ENCODE measurements at places on chromosomes 2 and 18.
A peak's percentile ranks its signal among the peaks of the same experiment; 100 is the strongest.

DNA sequence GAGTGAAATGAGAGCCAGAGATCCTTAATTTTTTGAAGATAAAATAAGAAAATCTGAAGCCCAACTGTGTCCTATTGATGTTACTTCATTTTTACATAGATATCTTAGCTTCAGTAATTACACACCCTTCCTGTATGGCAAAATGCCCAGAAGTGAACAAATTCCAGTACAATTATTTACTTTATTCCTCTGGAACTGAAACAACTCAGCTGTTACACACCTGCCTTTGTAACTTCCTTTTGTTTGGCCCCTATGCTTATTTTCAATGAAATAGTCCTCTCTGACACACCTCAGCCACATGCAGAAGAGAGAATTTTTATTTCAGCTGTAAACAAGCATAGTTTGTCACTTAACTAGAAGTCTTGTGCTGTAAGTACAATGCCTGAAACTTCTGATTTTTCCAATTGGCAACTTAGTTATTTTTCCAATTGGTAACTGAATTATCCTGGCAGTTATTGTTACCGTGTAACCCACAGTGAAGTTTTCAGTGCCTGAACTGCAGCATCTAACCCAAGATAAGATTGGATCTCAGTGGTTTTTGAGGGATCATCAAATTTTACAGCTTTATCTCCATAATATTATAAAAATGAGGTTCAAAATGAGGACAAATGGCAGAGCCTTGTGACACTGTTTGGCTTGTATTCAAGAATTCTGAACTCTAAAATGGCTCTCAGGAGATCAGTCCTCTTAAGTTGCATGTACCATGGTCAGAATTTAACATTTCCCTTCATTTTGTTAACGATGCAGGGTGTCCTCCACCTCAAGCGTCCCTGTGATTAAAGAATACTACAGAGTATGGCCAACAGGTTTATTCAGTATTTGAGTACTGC lies 82.6 kb downstream of the PKP4 start:
- peak; percentile 12 for DNase-seq

DNA sequence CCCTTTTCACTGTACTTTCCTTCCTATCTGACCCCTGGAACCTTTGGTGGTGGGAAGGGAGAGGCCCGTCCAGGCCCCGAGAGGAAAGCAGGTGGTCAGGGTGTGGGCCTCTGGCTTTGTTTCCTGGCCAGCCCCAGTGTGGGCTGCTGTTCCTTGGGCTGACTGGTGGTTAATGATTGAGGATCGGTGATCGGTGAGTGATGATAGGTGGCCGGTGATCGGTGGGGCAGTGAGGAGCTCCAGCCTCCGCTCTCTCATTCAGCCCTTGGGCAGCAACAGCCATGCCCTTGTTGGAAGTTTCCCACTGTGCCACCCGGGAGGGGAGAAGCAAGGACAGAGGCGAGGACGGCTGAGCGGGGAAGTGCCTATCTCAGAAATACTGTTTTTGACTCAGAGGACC lies 7.3 kb downstream of the ACKR3 start:
- no peak for DNase-seq

GRCh38 chr2:138620431-138620830 lies 118.9 kb downstream of the SPOPL start:
- no peak for DNase-seq

GRCh38 chr18:47054369-47054768 lies 18.9 kb upstream of the ELOA2 start:
- DNase-seq = no peak

- no peak for DNase-seq
Observed at GRCh38 chr18:7879717-7880116, 312.6 kb downstream of the PTPRM start.

DNA sequence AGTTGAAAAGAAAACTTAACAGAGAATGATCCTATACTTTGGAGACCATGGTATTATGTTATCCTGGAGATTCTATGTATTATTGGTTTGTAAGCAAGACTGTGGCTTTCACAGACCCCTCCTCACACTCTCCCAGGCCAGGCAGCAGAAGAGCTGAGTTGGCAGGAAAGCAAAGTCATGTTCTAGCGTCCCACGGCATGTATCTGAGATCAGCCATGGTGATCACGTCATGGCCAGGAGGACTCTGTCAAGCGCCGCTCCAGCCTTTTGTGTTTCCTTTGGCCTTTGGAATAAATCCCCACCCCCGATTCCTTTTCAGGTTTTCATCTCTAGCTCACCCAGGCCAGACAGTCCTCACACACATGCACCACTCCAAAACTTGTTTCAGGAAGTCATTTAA lies 39.1 kb downstream of the LRRC30 start:
- DNase-seq = no peak

- no peak for DNase-seq
Observed at GRCh38 chr2:1628893-1629292, 115.4 kb downstream of the PXDN start.

- no peak for DNase-seq
Observed at GRCh38 chr2:58304843-58305242, 63.7 kb upstream of the FANCL start.

DNA sequence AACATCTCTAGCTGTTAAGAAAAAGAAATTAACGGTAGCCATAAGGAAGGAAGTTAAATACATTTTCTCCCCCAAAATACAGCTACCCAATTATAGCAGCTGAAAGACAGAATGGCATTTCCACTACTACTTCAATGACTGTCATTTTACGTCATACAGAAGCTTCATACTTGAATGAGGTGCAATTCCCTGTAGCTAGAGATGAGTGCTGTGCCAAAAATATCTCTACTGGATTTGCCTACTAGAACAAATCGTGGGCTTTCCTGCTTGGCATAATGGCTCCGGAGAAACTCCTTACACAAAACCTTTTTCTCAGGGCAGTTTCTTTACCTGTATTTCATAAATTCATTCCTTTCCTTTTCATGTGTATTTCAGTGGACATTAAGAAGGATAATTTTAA lies 36.3 kb upstream of the NRXN1 start:
- DNase-seq = no peak

DNA sequence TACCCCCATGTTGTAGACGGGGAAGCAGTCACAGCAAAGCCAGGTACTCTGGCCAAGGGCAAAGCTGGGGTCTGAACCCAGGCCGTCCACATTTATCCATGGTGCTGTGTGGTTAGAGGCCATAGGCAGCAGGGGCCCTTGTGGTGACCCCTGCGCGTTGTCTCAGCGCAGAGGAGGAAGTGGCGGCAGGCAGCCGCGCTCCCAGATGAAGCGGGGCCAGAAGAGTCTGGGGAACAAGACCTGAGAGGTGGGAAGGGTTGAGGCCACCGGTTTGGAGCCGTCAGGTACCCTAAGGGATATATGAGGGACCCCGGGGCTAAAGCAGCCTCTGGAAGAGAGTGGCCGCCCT lies 770 bp downstream of the ZNF396 start:
- DNase-seq = no peak

DNA sequence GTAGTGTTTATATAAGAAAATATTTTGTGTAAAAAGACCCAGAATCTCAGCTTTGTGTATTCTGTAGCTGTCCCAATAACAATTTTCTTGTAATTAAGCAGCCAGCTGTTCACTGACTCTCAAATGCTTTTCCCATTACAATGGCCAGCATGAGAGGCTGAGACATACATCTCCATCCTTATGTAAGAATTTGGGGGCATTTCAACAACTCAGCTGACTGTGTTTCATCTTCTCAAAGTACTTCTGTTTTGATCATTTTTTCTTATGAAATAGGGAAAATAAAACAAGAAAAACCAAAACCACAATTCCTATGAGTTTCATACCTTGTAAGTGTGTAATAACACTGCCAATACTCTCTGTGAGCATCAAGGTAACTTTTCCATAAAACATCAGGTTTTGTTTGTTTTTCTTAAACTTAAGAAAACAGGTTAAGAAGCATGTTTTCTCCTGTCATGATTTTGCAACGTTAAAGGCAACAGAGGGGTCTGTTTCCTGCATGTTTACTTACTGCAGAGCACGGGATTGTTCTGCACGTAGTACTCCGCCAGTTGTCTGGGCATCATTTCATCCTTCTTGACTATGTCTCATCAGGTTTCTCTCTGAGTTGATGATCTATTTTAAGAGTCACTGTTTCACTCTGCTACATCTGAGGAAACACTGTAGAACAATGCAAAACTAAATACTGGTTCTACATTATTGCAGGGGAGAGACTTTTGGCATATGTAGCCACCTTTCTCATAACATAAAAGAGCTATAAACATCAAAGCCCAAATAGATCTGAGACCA lies 62.9 kb upstream of the CYRIA start:
- DNase-seq = no peak

DNA sequence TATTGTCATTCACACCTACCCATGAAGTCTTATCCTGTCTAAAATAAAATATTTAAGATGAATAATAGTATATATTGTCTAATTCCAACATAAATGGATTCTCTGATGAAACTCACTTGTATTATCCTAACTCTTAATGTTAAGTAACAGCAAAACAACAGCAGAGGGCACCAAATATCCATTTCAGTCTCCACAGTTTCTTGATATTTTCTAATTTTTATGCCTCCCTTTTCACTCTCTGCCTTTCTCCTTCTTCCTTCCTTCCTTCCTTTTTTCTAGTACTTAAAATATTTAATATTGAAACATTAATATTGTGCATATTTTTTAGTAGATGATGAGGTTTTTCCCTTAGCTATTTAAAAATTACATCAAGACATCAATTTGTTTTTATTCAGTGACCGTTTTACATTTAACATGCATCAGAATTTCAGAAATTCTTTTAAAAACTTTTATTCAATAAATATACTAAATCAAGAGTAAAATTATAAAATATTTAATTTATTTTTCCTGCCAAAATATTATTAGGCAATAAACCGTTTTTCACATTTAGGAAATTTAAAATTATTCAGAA lies 97.6 kb downstream of the WDR7 start:
- DNase-seq = peak; percentile 66

DNA sequence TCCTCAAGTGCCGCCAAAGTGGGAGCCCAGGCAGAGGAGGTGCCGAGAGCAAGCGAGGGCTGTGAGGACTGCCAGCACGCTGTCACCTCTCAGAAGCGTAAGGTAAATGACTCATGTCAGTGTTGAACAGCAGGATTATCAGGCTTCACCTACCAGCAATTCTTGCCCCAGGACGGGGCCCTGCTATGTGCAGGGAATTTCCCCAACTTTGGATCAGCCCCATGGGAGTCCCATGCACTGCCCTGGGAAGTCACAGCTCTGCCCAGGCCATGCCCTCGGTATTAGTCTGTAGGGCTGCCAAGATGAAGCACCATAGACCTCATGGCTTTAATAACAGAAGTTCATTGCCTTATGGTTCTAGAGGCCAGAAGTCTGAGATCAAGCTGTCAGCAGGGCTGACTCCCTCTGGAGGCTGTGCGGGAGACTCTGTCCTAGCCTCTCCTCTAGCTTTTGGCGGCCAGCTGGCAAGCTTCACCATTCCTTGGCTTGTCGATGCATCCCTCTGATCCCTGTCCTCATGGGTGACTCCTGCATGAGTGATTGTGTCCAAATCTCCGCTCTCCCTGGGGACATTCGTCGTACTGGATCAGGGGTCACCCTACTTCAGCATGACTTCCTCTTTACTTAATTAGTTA lies 55.9 kb downstream of the TRPM8 start:
- no peak for DNase-seq

- DNase-seq = no peak
Observed at GRCh38 chr2:229001196-229001595, 269.9 kb downstream of the PID1 start.

DNA sequence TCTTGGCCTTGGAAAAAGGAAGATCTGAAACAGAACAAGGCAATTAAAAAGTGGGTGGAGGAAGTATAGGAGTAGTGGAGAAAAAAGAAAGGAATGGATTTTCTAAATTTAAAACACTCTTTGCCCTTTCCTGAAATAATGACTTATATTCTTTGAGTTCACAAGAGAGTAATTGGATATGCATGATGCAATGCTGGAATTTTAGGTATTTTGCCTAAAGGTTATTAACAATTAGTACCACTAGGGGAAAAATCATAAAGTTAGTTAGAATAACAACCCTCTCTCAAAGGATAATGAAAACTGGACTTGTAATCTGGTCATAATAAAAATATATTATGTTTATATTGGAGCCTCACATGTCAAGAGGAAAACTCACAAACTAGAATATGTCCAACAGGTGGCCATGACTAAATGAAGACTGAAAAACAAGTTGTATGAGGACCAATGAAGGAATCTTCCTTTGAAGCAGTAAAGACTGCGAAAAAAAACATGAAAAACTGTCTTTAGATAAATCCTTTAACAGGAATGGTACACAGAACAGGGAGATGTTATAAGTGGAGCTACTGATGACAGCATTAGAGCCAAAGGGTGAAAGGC lies 281.8 kb downstream of the NCKAP5 start:
- no peak for DNase-seq

DNA sequence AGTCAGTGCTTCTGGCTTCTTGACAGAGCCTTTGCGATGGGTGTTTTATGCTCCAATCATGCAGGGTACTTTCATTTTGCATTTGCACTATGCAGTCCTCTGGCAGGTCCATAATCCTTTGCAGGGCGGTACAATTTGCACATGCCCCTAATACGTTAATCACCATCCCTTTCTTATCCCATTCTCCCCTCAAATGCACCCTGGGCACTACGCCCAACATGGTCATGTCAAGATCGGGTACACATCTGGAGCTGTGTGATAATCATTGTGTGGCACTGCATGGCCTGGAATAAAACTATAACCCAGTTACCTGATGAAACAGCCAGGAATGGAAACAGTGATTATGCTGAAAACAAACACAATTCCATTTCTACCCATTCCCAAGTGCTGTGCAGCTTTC lies 27.7 kb downstream of the LOXHD1 start:
- no peak for DNase-seq

DNA sequence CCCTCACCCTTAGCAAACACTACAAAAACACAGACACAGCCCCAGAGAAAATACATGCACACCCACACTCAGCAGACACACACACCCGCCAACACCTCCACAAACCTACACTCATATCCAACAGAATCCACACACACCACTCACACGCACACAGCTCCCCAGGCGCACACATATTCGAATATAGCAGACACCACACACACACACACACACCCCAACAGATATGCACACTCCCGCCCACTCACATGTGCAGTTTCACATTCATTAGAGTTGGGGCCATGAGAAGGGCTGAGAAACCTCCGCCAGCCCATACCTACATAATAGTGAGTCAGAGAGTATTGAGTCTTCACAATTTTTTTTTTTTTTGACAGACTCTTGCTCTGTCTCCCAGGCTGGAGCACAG lies 29.4 kb upstream of the NOTO start:
- DNase-seq = peak; percentile 13

- peak; percentile 92 for DNase-seq
Observed at GRCh38 chr2:96637385-96638143, 548 bp downstream of the KANSL3 start.

DNA sequence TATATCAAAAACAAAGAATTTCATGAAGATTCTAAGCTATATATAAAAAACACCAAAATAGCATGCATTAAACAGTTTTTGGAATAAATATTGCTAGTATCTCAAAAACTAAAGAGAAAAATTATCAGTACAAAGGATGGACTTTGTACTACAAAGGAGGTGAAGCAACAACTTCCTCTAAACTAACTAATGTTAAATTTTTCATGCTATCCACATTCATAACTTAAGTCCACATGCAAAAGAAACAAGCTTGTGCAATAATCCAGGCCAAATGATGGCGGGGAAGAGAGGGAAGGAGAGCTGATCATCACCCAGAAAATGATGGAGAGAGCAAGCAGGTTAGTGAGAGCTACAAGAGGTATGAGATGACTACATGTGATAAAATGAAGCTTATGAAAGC lies 70.1 kb downstream of the KIDINS220 start:
- DNase-seq = no peak
